ENCODE measurements at places on chromosomes 5 and 9. TPM values are rescaled to one million over a fixed set of nuclear protein-coding genes. Genes with fewer than 3 reads are reported as not detected.

Gene ADCY2
- total RNA-seq = not detected

Gene C5orf52
- not detected for total RNA-seq

Gene SEMA4D
- 6.9 TPM for total RNA-seq

Gene PDE6A
- under 0.01 TPM for total RNA-seq

Gene ARSI
- total RNA-seq = 0.19 TPM

Gene PDE8B
- 0.10 TPM for total RNA-seq

All from vein endothelial cell (primary cell).